ENCODE measurements at places on chromosomes 16 and 17.

- DNase-seq = no peak
Observed at GRCh38 chr16:85698935-85699558, 10.3 kb upstream of the GINS2 start.

DNA sequence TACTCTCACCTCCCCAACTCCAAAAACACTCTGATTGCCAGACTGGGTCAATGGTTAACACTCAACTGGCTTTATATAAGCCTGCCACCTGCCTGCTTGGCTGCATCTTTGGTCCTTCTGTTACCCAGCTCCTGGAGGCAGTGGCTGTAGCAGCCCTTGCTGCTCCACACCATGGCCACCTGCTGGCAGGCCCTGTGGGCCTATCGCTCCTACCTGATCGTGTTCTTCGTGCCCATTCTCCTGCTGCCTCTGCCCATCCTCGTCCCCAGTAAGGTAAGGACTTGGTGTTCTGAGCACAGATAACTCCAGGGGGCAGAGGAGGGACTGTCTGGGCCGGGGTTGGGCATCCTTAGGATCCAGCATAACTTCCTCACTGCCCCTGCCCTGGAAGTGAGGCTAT, at the start of gene SLC13A2:
Gene SLC13A2 (plus strand): TSS at position 103 of the 400 bp plus-strand sequence. CDS start 69 bp downstream, at position 172.
- DNase-seq = no peak

- no peak for DNase-seq
Observed at GRCh38 chr16:49588729-49589384, 215.3 kb downstream of the C16orf78 start.

GRCh38 chr17:4551141-4551540, 4.0 kb downstream of the MYBBP1A start:
- no peak for DNase-seq

GRCh38 chr17:10894220-10894619, 56.3 kb upstream of the PIRT start:
- no peak for DNase-seq

DNA sequence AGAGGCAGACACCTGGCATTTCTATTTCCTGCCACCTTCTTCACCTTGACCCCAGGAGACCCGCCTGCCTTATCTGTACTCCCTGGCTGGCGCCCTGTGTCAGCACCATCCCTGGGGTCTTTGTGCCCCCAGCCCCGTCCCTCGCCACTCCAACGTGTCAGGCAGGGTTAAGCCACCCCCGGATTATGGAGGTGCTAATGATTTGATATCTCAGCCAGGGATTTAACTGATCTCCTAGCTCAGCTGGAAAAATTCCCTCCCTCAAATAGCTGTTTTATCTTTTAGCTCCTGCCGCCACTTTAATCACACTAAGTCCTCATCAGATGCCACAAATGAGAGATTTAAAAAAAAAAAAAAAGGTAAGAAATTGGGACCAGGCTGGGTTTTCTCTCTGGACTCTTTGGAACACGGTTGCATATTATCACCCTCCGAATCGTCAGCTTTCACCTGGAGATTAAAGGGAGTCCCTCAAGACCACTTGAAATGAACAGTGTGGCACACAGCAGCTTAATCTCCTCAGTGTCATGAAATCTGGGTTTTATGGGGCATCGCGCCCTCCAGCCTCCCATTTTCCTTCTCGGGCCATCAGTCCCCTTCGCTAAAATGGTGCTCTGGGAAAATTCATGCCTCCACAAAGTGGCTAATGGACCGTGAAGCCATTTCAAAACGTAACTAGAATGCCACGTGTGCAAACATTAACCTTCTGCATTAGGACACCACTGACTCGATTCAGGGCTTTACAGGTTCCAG, 26.2 kb upstream of the WFDC1 start:
- no peak for DNase-seq

GRCh38 chr16:49498666-49499413, 125.2 kb downstream of the C16orf78 start:
- DNase-seq = no peak

- DNase-seq = no peak
Observed at GRCh38 chr16:20746461-20746860, 4.8 kb upstream of the THUMPD1 start.

DNA sequence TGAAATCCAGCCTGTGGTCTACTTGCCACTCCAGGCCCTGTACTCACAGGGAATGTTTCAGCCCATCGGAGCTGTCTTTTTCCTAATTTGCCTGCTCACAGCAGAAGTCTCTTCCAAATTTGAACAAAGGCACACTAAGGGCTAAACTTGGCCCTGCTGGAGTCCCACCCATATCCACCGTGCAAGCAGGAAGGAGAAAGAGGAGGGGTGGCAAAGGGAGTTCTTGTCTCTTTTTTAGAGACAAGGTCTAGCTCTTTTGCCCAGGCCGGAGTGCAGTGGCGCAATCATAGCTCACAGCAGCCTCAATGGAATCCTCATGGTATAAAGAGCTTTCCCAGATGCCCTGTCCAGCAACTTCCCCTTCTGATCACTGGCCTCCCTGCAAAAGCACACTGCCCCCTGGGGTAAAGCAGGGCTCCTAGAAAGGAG, 2.7 kb upstream of the PRM1 start:
- DNase-seq = no peak
